MCF 10A (cell line): ENCODE measurements at places on chromosomes 7 and 10.

- DNase-seq, result no peak
Measured at GRCh38 chr7:37432281-37432920, 16.3 kb downstream of the ELMO1 start.

DNA sequence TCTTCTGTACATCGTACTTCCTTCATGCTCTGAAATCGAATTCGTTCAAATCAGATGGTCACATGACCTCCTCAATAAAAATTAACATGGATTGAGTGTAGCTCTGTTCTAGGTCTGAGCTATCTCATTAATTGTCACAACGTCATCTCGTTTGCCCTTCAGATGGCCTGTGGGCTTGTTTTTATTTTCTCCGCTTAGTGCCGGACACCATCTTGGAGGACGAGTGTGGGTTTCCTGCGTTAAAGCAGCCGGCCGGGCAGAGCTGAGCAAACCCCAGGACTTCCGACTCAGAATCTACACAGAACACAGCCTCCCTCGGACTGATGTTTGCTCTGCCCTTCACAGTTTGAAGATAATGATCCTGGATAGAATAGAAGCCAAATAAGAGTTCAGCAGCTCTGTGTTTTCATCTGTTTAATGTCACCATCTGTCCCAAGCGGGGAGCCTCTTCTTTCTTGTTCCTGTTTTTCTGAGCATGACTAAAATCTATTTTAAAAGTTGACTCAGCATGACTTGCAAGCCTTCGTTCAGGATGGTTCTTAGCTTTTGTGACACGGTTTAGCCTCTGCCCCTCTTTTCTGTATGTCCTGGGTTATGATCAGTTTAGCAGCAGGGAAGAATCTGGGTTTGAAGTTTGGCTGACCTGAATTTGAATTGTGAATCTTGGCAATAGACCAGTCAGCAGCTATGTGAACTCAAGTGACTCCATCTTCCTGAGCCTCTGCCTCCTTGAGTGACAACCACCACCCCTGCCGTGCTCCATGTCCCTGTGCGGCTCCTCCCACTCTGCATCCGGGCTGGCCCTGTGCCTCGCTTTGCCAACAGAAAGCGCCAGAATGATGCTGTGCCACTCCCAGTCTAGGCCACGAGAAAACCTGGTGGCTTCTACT is 30.6 kb upstream of the GALNTL5 start:
- DNase-seq, result no peak

DNA sequence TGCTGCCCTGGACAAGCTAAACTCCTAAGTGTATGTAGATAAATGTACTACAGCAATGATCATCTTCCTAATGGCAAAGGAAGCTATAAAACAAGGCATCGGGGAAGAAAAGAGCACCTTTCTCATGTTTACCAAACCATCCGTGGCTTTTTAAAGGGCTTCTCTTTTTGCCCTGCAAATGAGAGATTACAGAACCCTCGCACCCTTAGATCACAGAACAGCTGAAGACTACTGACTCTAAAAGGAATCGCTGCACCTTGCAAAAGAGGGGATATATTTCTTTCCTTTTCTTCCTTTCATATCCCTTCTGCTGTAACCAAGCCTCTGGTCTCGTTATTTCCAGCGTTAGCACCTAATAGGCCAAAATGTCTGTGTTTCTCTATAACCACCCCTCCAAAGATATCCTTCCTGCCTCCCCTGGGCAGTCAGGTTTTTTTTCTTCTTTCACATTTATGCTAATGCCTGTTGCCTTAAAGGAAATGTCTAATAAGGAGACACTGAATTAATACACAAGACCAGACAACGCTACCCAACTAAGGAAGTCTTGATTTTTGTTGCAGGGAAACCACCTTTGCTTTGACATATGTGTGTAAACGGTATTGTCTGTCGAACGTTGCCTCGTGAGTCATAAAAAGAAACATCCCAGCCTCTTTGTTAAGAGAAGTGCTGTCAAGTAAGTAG is 10.5 kb downstream of the ST8SIA6 start:
- DNase-seq, result peak; percentile 27

DNA sequence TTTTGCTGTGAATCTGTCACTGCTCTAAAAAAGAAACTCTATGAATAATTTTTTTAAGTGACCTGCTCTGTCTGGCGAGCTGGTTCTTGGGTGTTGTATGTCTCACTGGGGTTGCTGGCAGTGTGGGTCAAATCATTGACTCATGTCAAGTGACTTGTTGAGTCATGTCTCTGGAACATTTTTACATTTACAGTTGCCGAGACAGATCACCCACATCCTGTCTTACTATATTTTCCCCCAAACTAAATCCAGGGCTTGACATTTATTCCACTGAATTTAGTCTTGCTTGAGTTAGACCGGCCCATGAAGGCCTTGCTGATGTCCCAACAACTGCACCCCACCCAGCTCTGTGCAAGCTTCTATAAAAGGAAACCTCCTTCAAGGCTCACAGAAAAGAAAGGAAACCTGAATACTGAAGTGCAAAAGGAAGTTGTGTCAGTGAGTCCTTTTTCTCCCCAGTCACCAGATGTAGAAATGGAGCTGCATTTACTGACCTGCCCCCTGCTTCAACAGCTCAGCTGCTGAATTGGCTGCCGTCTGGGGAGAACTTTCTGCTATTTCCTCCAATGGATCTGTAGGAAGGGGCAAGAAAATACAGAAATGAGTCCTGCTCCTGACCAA is 290.3 kb downstream of the TNS3 start:
- peak; percentile 94 for DNase-seq

DNA sequence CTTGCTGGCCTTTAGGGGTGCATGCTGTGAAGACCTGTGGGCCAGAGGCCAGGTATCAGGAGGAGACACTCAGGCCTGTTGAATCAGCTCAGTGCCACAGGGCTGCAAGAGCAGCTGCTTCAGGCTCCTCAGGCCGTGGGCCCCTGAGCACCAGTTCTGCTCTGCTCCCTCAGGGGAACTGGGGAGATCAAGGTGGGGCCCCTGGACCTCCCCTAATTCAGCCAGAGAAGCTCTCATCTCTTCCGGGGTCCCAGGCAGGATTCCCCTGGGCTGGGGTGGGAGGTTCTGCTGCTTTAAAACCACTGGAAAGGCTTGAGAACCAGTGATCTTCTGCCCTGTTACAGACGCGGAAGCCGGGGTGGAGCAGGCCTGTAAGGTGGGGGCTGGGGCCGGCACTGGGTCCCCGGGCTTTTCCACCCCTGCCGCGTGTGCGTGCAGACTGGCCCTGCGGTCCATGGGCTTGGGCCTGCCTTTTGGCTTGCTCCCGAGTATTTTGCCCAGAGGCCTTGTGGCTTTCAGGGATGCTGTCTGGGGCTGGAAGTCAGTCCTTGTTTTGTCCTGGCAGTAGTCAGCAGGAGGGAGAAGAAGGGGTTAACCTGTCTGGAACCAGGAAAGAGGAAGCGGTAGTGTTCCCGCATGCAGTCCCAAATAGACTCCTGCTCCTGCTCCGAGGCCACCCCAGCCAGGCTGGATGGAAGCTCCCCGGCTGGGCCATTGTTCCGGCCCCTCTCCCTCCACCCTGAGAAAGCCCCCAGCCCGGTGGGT is 74.3 kb downstream of the LHPP start:
- no peak for DNase-seq
